ENCODE measurements at places on chromosomes 12 and 14.

- no peaks in the 10 kb centered on the region for H3K27me3 ChIP-seq
- H3K4me3 ChIP-seq = no peak overlapping the region
- DNase-seq = no peak
- no peaks in the 10 kb centered on the region for H3K36me3 ChIP-seq
- H3K4me1 ChIP-seq = no peaks in the 10 kb centered on the region
- no peak overlapping the region for H3K27ac ChIP-seq
Observed at GRCh38 chr12:58668233-58668632, 252.1 kb downstream of the LRIG3 start.

DNA sequence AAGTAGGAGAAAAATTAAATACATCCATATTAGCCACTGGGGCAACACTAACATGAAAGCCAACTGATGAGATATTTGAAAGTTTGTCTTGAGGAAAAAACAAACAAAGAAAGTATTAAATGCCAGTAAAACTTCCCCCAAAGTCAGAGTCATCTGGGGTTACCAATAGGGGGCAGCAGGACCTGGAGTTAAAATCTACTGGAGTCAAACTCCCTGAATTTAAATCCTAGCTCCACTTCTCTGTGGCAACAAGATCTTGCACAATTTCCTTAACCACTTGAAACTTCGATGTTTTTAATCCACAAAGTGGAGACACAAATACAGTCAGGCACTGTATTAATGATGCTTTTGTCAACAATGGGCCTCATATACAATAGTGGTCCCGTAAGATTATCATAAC is 14.4 kb downstream of the PLEKHG7 start:
- H3K27me3 ChIP-seq = no peaks in the 10 kb centered on the region
- no peak overlapping the region for H3K27ac ChIP-seq
- peak; percentile 41 for DNase-seq
- H3K4me3 ChIP-seq = no peak overlapping the region

DNA sequence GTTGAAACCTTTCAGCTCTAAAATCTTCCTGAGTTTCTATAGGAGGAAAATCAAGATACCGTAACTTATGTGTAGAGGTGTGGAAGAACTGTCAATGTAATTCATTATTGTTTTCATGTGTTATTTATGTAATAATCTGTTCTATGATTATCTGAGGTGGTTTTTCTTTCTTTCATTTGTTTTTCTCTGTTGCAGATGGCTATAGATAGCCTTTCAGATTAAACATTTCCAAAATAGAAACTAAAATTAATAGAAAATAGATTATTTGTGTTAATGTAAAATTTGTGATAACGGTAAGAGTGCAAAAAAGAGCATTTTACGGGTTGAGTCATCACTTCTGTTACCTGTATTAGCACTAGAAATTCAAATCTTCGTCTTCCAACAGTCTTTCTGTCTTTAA is 128.8 kb downstream of the SYNE2 start:
- H3K27me3 ChIP-seq = no peaks in the 10 kb centered on the region
- H3K27ac ChIP-seq = no peak overlapping the region
- H3K36me3 ChIP-seq = peaks cover 14% of the 10 kb centered on the region
- DNase-seq = no peak
- no peak overlapping the region for H3K4me3 ChIP-seq
- H3K4me1 ChIP-seq = no peaks in the 10 kb centered on the region

- H3K27ac ChIP-seq = peak overlapping the region; percentile 4
- no peak overlapping the region for H3K4me3 ChIP-seq
- H3K4me1 ChIP-seq = peaks cover 82% of the 10 kb centered on the region
- H3K27me3 ChIP-seq = no peaks in the 10 kb centered on the region
- H3K36me3 ChIP-seq = peaks cover 4% of the 10 kb centered on the region
Observed at GRCh38 chr12:66236969-66237368, 48.0 kb downstream of the IRAK3 start.

GRCh38 chr12:109440851-109441490 is 36.1 kb downstream of the KCTD10 start:
- no peak overlapping the region for H3K27ac ChIP-seq
- no peaks in the 10 kb centered on the region for H3K4me1 ChIP-seq
- H3K27me3 ChIP-seq = no peaks in the 10 kb centered on the region
- no peak overlapping the region for H3K4me3 ChIP-seq
- no peak for DNase-seq

GRCh38 chr12:31586728-31587127 is 4.2 kb downstream of the DENND5B start:
- no peaks in the 10 kb centered on the region for H3K27me3 ChIP-seq
- no peaks in the 10 kb centered on the region for H3K36me3 ChIP-seq
- H3K4me1 ChIP-seq = peaks cover 17% of the 10 kb centered on the region

DNA sequence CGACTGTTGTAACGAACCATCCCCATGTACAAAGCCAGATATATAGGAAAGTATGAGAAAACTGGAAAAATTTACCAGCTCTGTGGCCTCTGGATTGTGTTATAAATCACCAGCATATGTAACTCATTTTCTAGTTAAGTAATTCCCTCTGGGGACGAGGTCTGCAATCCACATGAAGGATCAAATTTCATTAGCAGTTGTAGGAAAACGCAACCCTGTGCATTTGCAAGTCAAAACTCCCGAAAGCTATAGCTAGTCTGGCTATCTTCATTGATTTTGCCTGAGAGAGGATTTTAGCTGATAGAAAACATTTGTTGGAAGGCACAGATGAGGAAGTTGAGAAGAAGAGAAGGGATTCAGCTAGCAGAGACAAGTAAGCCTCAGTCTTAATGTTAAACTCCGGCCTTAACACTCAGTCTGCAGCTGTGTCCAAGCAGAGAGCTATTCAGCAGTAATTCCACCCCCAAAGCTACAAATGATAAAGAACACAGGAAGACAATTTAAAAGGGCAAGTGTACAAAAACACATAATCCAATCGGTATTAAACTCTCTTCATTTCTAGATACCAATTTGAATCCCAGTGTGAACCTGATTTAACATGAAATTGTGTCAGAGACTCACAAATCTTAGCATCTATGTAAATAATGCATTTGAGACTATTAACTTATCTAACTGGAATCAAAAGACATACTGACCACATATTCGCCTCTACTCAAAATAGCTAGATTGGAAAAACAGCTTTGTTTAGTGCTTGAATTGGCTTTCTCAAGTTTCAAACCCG is 54.2 kb upstream of the CERS5 start:
- H3K36me3 ChIP-seq = peaks cover 2% of the 10 kb centered on the region
- peak; percentile 51 for DNase-seq
- peak overlapping the region; percentile 50 for H3K27ac ChIP-seq
- no peaks in the 10 kb centered on the region for H3K27me3 ChIP-seq
- H3K4me1 ChIP-seq = peaks cover 13% of the 10 kb centered on the region
- H3K4me3 ChIP-seq = peak overlapping the region; percentile 59

DNA sequence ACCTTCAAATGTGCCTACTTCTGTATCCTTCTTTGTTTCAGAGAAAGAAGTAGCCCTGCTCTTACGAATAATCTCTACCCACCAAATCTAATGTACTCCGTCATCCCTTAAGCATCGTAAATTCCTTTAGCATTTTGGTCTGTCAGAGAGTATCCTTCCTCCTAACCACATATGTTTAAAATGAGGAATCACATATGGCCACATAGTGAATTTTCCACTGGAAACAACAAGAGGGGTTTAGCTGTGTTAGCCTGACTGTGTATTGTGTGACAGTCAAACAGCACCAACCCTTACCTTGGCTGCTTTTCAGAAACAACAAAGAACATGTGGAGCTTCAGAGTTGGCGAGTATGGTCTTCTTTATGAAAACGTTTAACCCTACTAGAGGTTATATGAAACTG is 5.5 kb downstream of the LUM start:
- H3K36me3 ChIP-seq = no peaks in the 10 kb centered on the region
- no peaks in the 10 kb centered on the region for H3K4me1 ChIP-seq
- H3K27me3 ChIP-seq = no peaks in the 10 kb centered on the region
- H3K27ac ChIP-seq = no peak overlapping the region
- DNase-seq = no peak

GRCh38 chr12:129657179-129657578 is 246.6 kb downstream of the TMEM132D start:
- no peaks in the 10 kb centered on the region for H3K36me3 ChIP-seq
- no peaks in the 10 kb centered on the region for H3K27me3 ChIP-seq
- H3K4me3 ChIP-seq = no peak overlapping the region
- DNase-seq = no peak

DNA sequence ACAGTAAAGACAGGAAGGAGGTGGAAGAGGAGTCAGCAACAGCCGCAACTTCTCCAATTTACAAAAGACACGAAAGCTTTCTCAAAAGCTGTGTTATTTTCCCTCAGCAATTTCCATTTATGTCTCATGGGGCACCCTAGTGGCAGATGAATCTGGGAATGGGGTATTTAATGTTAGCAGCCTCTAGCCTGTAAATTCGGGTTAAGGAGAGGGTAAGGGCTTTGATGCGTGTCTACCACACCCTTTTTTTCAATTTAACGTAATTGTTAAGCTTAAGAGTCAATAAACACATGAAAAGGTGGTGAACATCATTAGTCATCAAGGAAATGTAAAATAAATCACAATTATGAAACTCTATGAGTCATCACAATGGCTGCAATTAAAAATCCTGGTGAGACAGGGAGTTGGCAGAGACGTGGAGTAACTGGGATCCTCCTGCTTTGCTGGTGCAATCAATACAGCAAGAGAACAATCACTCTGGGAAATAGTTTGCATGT is 986.4 kb downstream of the AACS start:
- DNase-seq = no peak
- no peaks in the 10 kb centered on the region for H3K27me3 ChIP-seq
- no peak overlapping the region for H3K4me3 ChIP-seq

- H3K4me1 ChIP-seq = peaks cover 4% of the 10 kb centered on the region
- DNase-seq = no peak
- H3K36me3 ChIP-seq = no peaks in the 10 kb centered on the region
- no peak overlapping the region for H3K4me3 ChIP-seq
Observed at GRCh38 chr14:50862036-50862570, 9.8 kb upstream of the ABHD12B start.

DNA sequence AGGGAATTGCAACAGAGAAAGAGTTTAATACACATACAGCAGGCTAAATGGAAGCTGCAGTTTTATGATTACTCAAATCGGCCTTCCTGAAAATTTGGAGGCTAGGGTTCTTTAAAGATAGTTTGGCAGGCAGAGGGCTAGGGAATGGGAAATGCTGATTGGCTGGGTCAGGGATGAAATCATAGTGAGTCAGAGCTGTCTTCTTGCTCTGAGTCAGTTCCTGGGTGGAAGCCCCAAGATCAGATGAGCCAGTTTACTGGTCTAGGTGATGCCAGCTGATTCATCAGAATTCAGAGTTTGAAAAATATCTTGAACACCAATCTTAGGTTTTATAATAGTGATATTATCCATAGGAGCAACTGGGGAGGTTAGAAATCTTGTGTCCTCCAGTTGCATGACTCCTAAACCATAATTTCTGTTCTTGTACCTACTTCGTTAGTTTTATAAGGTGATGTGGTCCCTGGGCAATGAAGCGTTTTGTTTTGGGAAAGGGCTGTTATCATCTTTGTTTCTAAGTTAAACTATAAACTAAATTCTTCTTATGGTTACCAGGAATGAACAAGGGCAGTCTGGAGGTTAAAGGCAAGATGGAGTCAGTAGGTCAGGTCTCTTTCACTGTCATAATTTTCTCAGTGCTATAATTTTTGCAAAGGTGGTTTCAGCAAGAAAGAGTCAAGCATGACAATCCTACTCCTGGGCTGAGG is 257.8 kb upstream of the CCDC196 start:
- H3K27ac ChIP-seq = no peak overlapping the region
- no peaks in the 10 kb centered on the region for H3K27me3 ChIP-seq

DNA sequence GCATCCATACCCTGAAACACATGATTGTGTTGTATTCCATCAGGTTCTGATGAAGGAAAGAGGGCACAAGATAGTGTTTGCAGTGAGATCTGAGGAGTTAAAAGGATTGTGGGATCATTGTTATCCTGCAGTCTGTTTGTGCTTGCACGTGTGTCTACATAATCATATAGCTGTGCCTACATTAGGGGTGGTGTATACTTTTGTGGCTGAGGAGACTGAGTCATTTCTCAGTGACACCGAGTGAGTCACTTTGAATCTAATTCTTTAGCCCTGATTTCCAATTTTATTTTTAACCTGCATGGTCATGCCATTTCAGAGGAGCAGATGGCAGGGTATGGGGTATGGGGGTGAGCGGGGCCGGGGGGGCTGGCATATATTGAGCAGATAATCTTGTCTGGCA is 133.2 kb downstream of the ANO4 start:
- H3K4me3 ChIP-seq = no peak overlapping the region
- no peaks in the 10 kb centered on the region for H3K27me3 ChIP-seq
- no peak overlapping the region for H3K27ac ChIP-seq
- no peak for DNase-seq
- H3K4me1 ChIP-seq = no peaks in the 10 kb centered on the region

DNA sequence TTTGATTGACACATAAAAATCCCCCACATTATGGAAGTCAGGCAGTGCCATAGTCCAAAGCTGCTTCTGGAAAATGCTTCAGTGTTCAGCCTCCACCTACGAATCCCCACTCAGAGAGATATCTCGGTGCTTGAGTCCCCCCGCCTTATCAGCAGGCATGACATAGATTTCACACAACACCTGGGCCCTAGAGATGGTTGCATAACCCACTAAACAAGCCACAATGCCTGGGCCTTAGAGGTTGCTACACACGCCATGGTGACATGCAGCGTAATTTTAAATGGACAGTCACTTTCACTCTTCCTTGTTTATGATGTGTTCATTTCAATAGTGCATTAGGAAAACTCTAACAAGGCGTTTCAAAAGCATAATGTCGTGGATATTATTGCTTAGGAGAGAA is 38.0 kb downstream of the CCDC60 start:
- H3K4me3 ChIP-seq = no peak overlapping the region
- no peaks in the 10 kb centered on the region for H3K27me3 ChIP-seq
- no peak for DNase-seq
- no peak overlapping the region for H3K27ac ChIP-seq
- H3K36me3 ChIP-seq = no peaks in the 10 kb centered on the region
- H3K4me1 ChIP-seq = no peaks in the 10 kb centered on the region

DNA sequence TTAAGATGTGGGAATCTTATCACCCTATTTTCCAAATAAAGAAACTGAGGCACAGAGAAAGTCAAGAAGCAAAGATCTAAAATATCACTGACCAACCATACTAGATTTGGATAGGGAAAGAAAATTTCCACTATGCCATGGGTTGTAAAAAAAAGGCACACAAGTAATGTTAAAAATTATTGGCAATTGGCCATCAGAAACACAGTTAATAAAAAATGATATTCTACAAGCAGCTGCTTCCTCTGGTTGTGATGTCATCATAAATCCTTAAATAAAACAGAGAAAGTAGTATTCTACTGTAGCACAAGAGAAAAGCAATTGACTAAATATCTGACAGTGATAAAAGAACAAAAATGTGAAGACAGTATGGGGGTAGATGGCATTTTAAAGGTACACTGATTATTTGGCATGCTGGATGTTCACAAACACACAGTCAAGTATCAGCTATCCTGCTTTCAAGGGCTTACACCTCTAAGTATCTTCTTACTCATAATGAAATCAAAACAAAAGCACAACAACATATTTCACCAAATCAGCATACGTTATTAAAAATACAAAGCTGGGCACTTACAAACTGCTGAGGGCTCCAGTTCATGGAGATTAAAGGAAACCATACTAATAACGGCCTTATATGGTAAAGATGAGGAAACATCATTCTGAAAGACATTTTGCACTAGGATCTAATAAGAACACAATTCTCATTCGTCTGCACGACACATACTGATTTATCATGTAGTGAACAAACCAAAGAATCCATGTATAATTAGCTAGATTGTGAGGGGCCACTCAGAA is 45.7 kb downstream of the CORO1C start:
- H3K4me1 ChIP-seq = peaks cover 35% of the 10 kb centered on the region
- H3K4me3 ChIP-seq = no peak overlapping the region
- H3K36me3 ChIP-seq = no peaks in the 10 kb centered on the region
- peak overlapping the region; percentile 7 for H3K27ac ChIP-seq
- no peak for DNase-seq

GRCh38 chr12:9866860-9867269 is 2.3 kb downstream of the CLEC2B start:
- DNase-seq = no peak
- H3K36me3 ChIP-seq = no peaks in the 10 kb centered on the region
- no peaks in the 10 kb centered on the region for H3K27me3 ChIP-seq
- no peak overlapping the region for H3K4me3 ChIP-seq
- H3K27ac ChIP-seq = no peak overlapping the region
